ENCODE measurements at places on chromosomes 7 and 10. TPM values are rescaled to one million over a fixed set of nuclear protein-coding genes. Genes with fewer than 3 reads are reported as not detected.

- no peak for DNase-seq
These were observed 23.5 kb downstream of the SGMS1 start for GRCh38 chr10:50600286-50600685.

GRCh38 chr7:780081-780480 lies 52.2 kb upstream of the SUN1 start:
- DNase-seq = no peak

GRCh38 chr10:96973809-96974747 lies 142.0 kb downstream of the LCOR start:
- peak; percentile 39 for DNase-seq

GRCh38 chr10:103678178-103678526 lies 177.2 kb downstream of the SH3PXD2A start:
- DNase-seq = peak; percentile 94

DNA sequence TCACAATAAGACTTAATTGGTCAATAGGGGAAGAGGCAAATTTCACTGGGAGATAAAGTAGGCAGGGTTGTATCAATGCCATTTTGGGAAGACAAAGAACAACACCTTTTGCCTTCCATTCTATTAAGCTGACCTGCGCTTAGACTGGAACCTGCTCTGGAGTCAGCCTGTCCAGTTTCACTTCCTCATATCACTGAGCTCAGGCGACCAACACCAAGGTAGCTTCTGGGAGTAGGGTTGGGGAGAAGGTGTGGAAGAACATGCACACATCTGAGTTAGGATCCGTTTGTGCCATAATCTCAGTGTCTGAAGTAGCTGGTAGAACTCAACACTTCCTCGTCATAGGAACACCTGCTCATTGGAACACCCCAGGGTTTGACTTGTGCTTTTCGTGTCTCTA lies 527.4 kb upstream of the IGFBP3 start:
- DNase-seq = no peak

GRCh38 chr10:13404791-13405190 lies 56.7 kb upstream of the SEPHS1 start:
- no peak for DNase-seq

GRCh38 chr10:79254333-79255006 lies 92.8 kb upstream of the PPIF start:
- no peak for DNase-seq

GRCh38 chr10:71314028-71314693 lies 4.9 kb upstream of the SLC29A3 start:
- peak; percentile 81 for DNase-seq

GRCh38 chr7:106073701-106074100 lies 38.4 kb downstream of the SYPL1 start:
- no peak for DNase-seq

DNA sequence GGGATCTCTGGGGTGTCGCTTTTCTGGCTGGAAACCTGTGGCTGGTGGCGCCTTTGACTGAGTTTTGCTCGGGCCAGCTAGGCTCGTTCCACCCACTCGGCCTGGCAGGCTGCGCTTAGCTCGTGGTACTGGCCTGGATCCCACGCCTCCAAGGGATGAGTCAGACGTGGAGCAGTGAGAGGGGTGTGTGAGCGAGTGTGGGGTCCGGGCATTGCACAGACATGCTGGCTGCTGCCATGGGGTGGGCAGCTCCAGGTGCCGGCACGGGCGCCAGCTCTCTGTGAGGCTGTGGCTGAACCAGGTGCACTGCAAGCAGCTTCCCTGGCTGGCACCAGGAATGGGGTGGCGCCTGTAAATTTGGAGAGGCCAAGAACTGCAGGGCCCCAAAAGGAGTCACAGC lies 63.1 kb upstream of the CACNA2D1 start:
- no peak for DNase-seq

GRCh38 chr7:138658889-138659288 lies 42.3 kb downstream of the SVOPL start:
- no peak for DNase-seq

DNA sequence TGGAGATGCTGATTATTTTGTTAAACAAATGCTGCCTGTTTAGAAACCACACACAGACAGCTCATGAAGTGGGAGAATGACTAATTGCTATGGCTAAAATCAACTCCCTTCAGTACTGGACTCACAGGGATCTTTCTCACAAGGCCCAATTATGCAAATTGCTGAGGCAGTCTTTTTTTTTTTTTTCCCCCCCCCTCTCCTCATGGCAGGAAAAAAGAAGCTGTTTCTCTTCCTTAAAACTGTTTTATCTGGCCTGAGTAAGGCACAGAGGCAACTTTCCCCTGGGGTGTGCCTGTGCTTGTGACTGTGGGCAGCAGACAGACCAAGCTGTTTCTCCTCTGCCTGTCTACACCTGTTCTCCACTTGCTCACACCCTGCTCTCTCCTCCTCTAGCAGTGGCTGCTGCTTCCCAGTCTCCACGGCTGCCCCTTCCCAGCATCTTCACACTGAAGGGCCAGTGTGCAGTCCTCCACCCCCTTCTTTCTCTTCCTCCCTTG lies 65.4 kb upstream of the STEAP1B start:
- DNase-seq = no peak

GRCh38 chr10:26755443-26755903 lies 58.0 kb downstream of the PDSS1 start:
- no peak for DNase-seq

The LIPF gene
- polyA plus RNA-seq = 0.07 TPM

The GRID2IP gene
- 0.06 TPM for polyA plus RNA-seq

The PDE1C gene
- 4.6 TPM for polyA plus RNA-seq

The EVX1 gene
- not detected for polyA plus RNA-seq

The CYP3A7 gene
- not detected for polyA plus RNA-seq
